ENCODE measurements at places on chromosomes 5 and 9.

- peaks cover 29% of the 10 kb centered on the region for H3K4me1 ChIP-seq
- no peak overlapping the region for H3K4me3 ChIP-seq
- no peak overlapping the region for H3K27ac ChIP-seq
- no peaks in the 10 kb centered on the region for H3K27me3 ChIP-seq
- H3K36me3 ChIP-seq, result peaks cover 25% of the 10 kb centered on the region
These were observed 102.0 kb downstream of the MVB12B start for GRCh38 chr9:126428534-126429175.

GRCh38 chr9:7542126-7542525 lies 257.5 kb downstream of the DMAC1 start:
- H3K4me3 ChIP-seq, result no peak overlapping the region
- H3K27ac ChIP-seq, result no peak overlapping the region
- no peaks in the 10 kb centered on the region for H3K27me3 ChIP-seq
- H3K4me1 ChIP-seq, result peaks cover 9% of the 10 kb centered on the region
- no peaks in the 10 kb centered on the region for H3K36me3 ChIP-seq
- no peak for DNase-seq

DNA sequence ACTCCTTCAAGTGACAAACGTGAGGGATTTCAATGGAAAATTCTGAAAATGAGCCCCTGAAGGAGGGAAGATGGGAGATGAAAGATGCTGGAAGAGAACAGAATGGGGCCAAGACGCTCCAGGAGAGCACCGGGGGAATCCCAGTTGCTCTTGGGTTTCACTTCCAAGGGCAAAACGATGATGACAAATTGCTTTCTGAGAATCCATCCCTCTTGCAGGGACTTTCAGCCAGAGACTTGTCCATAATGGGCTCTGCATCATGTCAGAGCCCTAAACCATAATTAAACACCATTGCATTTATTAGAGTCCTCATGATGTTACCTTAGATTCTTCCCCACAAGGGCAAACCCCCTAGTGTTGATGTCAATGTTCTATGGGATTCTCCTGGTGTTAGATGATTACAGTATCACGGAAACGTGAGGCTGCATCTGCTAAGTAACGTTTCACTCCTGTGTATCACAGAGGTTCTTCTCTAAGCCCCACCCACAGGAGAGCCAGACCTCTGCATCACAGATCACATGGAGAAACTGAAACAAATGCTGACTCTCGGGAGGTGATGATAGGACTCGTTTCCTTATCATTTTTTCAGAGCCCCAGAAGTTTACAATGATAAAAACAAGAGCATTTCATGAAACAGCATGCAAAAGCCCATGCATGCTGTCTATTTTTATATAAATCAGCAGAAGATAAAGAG lies 114.4 kb downstream of the TENT4A start:
- H3K4me1 ChIP-seq, result no peaks in the 10 kb centered on the region
- no peaks in the 10 kb centered on the region for H3K27me3 ChIP-seq
- no peaks in the 10 kb centered on the region for H3K36me3 ChIP-seq
- no peak for DNase-seq
- H3K4me3 ChIP-seq, result no peak overlapping the region

- no peak overlapping the region for H3K4me3 ChIP-seq
- H3K27me3 ChIP-seq, result no peaks in the 10 kb centered on the region
- no peak overlapping the region for H3K27ac ChIP-seq
These were observed 8.5 kb downstream of the PTGS1 start for GRCh38 chr9:122379340-122379739.

DNA sequence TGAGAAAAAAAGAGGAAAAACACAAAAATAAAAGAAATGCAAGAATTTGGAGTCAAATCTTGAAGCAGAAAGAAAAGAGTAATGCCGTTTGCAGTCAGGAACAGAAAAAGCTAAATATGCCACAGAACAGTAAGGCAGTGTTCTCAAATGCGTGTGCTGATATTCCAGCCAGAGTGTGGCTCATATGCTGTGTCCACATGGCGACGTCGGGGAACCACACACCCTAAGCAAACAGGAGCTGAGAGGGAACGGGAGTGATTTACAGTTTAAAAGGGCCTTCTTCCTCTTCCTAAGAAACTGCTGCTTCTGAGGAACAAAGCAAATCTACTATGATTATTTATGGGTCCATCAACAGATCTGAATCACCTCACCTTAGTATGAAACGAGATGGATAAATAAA lies 42.7 kb downstream of the DDX31 start:
- no peak overlapping the region for H3K27ac ChIP-seq
- H3K4me3 ChIP-seq, result no peak overlapping the region
- peaks cover 40% of the 10 kb centered on the region for H3K36me3 ChIP-seq
- no peak for DNase-seq

DNA sequence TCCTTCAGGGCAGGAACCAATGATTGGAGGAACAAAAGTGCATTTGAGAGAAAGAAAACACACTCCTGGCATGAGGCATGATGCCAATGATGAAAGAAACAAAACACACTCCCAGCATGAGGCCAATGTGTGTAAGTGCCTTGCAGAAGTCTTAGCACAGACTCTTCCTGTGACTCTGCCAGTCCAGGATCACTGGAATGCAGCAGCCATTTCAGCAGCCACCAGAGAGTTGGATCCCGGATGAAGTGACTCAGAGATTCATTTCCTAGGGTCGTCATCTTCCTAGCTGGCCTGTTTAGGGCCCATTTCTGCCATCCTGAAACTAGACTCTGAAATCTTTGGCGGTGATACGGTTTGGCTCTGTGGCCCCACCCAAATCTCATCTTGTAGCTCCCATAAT lies 212.5 kb downstream of the CFAP90 start:
- no peaks in the 10 kb centered on the region for H3K27me3 ChIP-seq
- no peak for DNase-seq
- H3K27ac ChIP-seq, result no peak overlapping the region
- no peaks in the 10 kb centered on the region for H3K36me3 ChIP-seq
- H3K4me3 ChIP-seq, result no peak overlapping the region

DNA sequence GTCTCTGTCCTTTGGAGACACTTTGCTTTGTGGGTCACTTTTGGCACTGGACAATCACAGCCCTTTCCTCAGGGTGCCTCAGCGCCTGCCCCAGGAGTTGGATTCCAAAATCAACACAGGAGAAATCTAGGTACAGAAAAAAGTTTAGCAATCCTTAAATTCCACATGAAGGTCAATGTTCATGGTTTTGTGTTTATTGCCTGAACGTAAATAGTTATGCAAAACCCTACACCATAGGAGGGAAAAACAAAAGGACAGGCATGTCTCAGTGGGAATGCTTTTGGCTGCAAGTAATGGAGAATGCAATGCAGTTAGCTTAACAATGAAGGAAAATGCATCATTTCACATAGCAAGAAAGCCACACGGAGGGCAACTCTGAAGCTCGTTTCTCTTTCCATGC lies 6.5 kb upstream of the HMCN2 start:
- H3K27ac ChIP-seq, result no peak overlapping the region
- no peak for DNase-seq
- H3K36me3 ChIP-seq, result no peaks in the 10 kb centered on the region
- peaks cover 7% of the 10 kb centered on the region for H3K4me1 ChIP-seq
- no peak overlapping the region for H3K4me3 ChIP-seq
- H3K27me3 ChIP-seq, result peaks cover 19% of the 10 kb centered on the region

DNA sequence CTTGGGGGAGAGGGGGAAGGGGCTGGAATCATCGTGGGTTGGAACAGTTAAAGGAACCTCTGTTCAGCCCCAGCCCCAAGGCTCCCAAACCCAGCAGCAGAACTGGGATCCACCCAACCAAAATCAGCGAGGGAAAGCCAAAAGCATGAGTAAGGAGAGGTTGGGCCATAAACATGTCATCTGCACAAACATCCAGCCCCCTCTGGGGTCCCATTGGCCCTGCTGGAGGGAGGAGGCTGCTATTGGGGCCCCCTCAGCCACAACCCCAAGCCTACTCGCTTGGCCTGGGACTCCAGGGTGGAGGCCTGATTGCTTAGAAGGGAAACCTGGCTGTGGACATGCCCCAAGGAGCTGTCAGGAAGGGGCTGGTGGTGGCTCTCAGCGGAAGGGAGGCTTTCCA lies 154.9 kb downstream of the FGF18 start:
- no peak overlapping the region for H3K4me3 ChIP-seq
- H3K27ac ChIP-seq, result no peak overlapping the region
- no peaks in the 10 kb centered on the region for H3K36me3 ChIP-seq
- no peak for DNase-seq

- H3K27me3 ChIP-seq, result no peaks in the 10 kb centered on the region
- DNase-seq, result no peak
- H3K4me3 ChIP-seq, result no peak overlapping the region
- no peaks in the 10 kb centered on the region for H3K36me3 ChIP-seq
These were observed 159.1 kb upstream of the PPP2R2B start for GRCh38 chr5:147037515-147038205.

- H3K27me3 ChIP-seq, result no peaks in the 10 kb centered on the region
- no peak for DNase-seq
- H3K4me1 ChIP-seq, result no peaks in the 10 kb centered on the region
- H3K4me3 ChIP-seq, result no peak overlapping the region
- no peaks in the 10 kb centered on the region for H3K36me3 ChIP-seq
These were observed 204.4 kb upstream of the DMRT1 start for GRCh38 chr9:636931-637591.

DNA sequence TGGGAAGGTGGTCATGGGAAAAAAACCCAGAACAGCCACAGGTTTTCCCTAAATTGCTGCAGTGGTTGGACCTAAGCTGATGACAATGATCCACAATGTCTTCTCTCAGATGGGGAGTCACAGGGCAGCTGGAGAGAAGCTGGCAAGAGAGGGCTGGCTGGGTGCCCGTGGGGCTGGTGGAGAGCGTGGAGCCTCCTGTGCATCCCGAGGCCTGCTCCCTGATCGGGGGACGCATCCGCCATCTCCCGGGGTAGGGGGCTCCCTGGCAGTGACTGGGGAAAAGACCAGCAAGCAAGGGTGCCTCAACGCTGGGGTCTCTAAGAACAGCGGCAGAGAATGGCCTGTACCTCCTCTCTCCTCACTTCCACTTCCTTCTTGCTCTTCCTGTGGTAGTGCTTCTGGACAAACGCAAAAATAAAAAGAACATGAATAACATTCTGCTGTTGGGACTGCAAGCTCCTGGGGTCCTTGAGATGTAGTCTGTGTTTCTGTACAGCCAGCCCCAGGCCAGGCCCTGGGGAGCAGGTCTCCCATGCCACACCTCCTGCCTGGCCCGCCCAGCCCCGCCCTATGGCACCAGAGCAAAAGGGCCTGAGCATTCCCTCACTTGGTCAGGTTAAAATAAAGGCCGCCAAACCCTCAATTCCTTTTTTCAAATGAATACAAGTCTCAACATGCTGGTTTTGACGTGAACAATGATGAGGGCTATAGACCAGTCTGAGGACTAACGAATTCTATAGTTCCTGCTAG lies 7.0 kb upstream of the MRNIP start:
- no peaks in the 10 kb centered on the region for H3K27me3 ChIP-seq
- no peak overlapping the region for H3K4me3 ChIP-seq
- H3K27ac ChIP-seq, result no peak overlapping the region
- peaks cover 86% of the 10 kb centered on the region for H3K36me3 ChIP-seq
- DNase-seq, result no peak
- H3K4me1 ChIP-seq, result peaks cover 14% of the 10 kb centered on the region

DNA sequence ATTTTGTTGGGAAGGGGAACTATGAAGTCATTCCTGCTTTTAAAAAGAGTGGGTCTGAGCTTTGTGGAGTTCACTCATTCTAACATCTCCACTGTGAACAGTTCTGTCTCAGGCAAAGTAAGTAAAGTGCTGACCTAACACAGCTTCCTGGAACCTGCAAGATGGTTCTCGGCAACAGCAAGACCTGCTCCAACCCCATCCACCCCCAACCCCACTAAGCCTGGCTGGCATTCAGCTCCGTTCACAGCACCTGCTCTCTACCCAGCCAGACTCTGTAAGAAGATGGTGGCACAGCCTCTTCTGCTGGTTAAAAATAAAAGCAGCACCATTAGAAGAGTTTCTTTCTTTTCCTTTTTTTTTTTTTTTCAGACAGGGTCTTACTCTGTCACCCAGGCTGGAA lies 42.0 kb downstream of the EPB41L4B start:
- no peak overlapping the region for H3K4me3 ChIP-seq
- no peak overlapping the region for H3K27ac ChIP-seq
- DNase-seq, result no peak

GRCh38 chr5:147860641-147861025 lies 17.9 kb upstream of the SCGB3A2 start:
- no peak overlapping the region for H3K27ac ChIP-seq
- DNase-seq, result no peak
- H3K27me3 ChIP-seq, result no peaks in the 10 kb centered on the region
- no peak overlapping the region for H3K4me3 ChIP-seq

- H3K27me3 ChIP-seq, result no peaks in the 10 kb centered on the region
- H3K36me3 ChIP-seq, result no peaks in the 10 kb centered on the region
- DNase-seq, result no peak
- H3K4me1 ChIP-seq, result no peaks in the 10 kb centered on the region
These were observed 11.0 kb downstream of the SPATA9 start for GRCh38 chr5:95671826-95672225.

DNA sequence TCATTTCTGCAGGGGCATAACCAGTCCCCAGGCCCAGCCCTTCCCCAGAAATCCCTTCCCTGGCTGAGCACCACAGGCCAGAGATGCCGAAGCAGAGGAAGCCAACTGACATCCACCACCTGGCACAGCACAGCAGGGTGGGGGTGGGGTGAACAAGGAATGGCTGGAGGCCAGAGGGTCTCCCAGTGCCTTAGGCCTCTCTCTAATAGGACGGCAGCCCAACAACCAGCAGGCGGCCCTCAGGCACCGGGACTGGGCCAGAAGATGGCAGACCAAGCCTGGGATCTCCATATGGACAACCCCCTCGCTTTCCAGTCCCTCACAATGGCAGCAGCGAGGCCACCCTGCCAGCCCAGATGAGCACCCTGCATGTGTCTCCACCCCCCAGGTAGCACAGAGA lies 13.2 kb downstream of the PDLIM4 start:
- H3K27ac ChIP-seq, result peak overlapping the region; percentile 16
- H3K4me1 ChIP-seq, result peaks cover 55% of the 10 kb centered on the region
- H3K36me3 ChIP-seq, result peaks cover 55% of the 10 kb centered on the region
- DNase-seq, result peak; percentile 56

DNA sequence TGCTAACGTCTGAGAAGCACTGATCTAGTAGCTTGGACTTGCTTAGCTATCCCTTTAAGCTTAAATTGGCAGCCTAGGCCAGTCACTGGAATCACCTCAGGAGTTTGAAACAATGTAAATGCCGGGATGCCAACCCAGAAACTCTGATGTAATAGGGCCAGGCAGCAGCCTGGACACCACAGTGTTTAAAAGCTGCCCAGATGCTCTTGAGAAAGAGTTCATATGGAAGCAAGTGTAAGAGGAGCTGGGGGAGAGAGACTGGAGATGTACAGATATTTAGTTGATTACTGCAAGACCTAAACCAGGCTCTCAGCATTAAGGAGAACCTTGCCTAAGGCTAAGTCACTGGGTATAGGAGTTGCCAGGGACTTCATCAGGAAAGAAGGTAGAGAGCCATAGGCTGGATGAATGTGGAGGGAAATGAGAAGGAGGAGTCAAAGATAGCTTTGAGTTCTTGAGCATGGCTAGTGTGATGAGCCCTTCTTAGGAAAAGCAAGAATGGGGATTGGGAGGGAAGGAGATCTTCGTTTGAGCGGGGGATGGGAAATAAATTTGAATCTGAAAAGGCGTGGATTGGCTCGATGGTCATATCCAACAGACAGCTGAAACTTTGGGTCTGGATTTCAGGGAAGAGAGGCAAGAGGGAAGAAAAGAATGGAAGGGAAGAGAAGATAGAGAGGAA lies 392.9 kb upstream of the WWC1 start:
- no peaks in the 10 kb centered on the region for H3K27me3 ChIP-seq
- no peak overlapping the region for H3K4me3 ChIP-seq
- no peak overlapping the region for H3K27ac ChIP-seq
- H3K4me1 ChIP-seq, result peaks cover 4% of the 10 kb centered on the region
- no peaks in the 10 kb centered on the region for H3K36me3 ChIP-seq
- DNase-seq, result no peak

GRCh38 chr9:110066929-110067716 lies 140.8 kb downstream of the C9orf152 start:
- H3K4me3 ChIP-seq, result no peak overlapping the region
- H3K4me1 ChIP-seq, result no peaks in the 10 kb centered on the region
- DNase-seq, result no peak
- no peak overlapping the region for H3K27ac ChIP-seq
- H3K27me3 ChIP-seq, result no peaks in the 10 kb centered on the region

All from spinal cord (tissue), 10 donors.